ENCODE measurements at places on chromosomes 3 and 15.

- DNase-seq: no peak
Observed at GRCh38 chr3:57060089-57060821, at the start of gene SPATA12. SPATA12 (plus strand) TSS chr3:57060664; CDS start chr3:57073695, 13,031 bp downstream.

DNA sequence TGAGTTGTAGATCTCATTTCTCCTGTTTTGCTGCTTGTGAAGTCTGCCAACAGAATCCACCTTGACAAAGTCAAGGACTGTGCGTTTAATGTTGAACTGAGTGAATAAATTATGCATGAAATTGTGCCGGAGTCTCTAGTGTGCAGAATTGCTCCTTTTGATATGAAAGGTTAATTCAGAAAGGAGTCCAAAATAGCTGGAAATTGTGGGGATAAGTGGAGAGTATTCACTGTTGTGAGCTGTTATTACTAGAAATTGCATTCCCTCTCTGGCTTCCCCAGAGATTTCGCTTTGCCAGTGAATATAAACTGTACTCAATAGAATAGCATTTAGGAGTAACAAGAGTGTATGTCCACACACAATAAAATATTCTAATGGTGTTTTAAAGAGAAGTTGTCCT is 43.1 kb downstream of the SAMMSON start:
- DNase-seq: no peak

DNA sequence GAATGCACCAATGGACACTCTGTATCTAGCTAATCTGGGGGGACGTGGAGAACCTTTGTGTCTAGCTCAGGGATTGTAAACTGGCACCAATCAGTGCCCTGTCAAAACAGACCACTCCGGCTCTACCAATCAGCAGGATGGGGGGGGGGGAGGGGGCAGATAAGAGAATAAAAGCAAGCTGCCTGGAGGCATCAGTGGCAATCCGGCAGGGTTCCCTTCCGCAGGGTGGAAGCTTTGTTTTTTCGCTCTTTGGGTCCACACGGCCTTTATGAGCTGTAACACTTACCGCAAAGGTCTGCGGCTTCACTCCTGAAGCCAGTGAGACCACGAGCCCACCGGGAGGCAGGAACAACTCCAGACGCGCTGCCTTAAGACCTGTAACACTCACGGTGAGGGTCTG is 827.1 kb downstream of the PLOD2 start:
- no peak for DNase-seq

DNA sequence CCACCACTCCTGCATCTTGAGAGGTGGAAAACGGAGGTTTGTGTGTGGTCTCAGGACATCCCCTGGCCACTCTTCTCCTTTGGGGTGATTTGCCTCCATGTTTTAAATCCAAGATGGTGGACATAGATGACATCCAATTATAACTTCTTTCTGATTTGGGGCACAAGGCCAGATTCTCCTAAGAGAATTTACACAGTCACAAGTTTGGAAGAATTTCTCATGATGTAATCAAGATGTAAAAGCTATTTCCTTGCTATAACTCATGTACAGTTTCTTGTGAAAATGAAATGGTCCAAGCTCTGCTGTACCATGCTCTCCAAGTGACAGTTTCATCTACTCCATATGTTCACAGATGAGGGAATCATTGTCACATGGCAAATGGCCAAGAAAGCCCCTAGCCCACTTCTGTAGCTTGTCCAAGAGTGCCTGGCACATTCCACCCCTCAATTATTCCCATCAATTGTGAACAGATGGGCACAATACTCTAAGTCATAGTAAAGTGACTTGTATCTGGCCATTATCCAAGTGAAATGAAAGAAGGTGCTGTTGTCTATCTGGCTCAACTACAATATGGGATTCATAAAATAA is 134.6 kb upstream of the ROPN1 start:
- DNase-seq: no peak

DNA sequence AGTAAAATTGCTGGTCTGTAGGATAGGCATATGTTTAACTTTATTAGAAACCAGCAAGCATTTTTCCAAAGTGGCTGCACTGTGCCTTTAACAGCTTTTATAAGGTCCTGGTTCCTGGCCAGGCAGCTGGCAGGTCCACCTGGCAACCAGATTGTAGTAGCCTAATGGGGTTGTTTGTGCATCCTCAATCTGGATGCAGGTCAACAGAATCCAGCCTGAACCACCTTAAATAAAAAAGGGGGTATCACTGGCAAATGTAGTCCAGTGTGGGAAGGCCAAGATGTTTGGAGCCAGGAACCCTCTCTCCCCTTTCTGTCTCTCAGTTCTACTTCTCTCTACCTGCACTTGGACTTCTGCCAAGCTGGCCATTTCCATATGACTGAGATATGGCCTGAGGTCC is 200.3 kb downstream of the ZNF621 start:
- DNase-seq: no peak

DNA sequence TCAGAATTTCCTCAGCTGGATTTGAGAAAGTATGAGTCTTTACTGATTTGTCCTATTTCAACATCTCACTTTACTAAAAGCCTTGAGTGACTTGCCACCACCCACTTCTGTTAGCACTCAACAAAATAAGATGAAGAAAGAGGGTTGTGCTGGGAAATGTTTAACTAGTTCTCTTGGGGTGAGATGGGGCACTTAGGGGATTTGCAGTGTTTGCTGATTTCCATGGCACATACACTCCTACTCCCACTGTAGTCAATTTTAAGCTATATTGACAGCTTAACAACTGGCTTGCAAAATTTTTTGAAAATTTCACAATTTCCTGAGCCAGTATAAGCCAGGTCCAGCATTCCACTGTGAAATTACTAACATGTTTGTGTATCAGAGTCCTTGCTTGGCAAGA is 463.1 kb upstream of the ARHGEF26 start:
- no peak for DNase-seq

DNA sequence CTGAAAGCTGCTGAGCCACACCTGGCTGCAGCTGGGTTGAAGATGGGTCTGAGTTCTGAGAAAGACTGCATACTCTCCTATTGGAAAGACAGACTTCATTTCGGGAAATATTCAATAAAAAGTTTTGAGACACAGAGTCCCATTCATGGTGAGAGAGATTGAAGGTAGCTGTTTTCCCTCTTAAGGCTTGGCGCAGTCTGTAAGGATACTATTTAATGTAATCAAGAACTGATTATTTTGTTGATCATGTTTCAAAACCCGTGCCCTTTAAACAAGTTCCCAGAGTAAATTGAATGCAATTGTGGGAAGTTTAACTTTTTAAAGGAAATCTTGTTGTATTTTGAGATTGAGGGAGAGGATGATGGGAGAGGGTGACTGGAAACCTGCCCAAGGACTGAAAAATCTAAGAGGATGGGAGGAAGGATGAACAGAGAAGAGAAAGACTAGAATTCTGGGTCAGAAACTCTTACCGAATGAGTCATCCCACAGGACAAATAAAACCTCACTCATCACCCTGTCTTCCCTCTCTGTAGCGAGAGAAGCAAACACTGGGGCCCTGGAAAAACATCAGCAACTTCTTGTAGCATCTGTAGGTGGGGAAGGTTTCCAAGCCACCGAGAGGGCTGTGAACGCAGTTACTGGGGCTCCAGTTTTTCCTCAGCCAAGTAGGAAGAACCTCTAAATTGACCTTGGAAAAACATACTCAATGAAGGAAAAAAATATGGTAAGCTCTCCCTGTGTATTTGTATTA is 193.2 kb upstream of the TPRG1 start:
- no peak for DNase-seq

DNA sequence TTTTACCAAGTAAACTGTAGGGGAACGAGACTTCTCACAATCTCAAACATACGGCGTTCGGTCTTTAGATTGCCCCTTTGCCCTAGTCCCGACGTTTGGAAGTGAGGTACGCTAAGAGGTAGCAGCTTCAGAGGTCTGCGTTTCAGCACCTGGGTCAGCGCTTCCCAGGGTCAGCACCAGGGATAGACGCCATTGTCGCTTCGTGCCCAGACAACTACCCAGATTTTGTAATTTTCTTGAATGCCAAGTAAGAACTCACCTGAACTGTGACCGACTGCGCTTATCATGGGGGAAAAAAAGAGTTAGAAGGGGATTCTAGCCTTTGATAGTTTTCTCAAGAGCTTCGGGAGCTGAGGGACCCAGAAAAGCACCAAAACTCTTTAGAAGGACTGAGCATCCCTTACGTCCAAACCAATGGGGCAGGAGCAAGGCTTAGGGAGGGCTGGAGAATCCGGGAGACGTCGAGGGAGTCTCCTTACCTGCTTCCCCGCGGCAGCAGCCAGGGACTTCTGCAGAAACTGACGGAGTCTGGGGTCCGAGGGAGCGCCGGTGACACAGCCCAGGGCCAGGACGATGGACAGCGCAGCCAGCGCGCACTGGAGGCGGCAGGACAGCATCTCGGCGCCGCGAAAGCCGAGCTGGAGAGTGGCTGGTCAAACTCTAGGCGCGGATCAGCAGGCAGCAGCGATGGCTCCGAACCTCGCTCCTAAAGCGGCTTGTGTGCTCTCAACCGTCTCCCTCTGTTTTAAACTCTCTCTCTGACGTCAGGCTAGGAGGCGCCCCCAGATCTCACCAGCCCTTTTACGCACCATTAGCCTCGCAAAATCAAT is at the start of gene SST:
SST (minus strand) TSS at position 720 of the 830 bp plus-strand sequence; CDS start at position 617, 103 bp downstream.
- DNase-seq: no peak

- no peak for DNase-seq
Observed at GRCh38 chr3:77539677-77540076, 499.8 kb downstream of the ROBO2 start.

GRCh38 chr3:49133226-49133951 is 539 bp upstream of the LAMB2 start:
- DNase-seq: no peak

DNA sequence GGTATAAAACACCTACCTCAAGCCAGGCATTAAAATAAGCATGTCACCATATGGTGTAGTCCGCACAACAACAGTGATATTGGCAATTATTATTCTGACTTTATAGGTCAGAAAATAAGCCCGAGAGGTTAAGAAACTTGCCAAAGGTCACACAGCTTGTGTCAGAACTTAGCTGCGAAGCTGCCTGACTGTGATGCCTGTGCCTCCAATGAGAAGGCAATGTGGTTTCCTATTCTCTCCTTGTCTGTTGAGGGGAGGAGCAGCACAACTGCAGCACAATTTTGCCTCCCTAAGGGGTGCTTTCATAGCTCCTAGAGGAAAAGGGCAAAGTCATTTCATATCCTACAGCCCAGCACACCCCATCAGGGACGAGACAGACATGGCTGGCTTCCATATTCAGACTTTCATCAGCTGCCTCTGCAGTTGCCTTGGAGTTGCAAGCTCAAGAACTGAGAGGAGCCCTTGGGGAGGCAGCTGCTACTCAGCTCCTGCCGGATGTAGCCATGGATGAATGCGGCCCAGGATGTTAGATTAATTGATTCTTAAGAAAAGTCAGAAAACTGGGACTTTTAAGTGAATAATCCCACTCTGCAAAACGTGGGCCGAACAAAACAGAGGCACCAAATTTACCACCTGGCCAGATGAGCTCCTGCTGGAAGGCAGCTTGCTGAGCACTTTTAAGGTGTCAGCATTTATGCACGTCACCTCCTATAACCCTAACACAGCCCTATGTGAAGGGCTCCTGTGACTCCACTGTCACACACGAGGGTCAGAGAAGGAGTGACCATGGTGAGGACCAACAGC is 38.5 kb downstream of the MYO5C start:
- DNase-seq: no peak

DNA sequence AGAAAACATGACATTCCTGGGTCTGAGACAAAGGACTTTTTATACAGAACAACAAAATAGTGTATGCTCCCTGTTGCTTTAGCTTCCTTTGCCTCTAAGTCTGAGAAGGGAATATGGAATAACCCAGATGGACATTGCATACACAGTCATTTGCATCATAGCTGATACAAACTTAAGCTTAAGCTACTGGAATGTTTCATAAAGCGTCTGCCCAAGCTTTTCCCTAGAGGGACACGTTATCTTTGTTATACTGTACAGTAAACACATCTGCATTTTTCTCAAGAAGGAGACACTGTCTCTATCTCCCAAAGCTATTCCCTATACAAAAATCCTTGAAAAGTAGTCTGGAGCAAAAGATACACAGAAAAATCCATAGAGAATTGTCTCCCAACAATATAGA is 775.0 kb downstream of the DIPK2A start:
- no peak for DNase-seq

GRCh38 chr15:77107068-77107467 is 36.2 kb upstream of the TSPAN3 start:
- no peak for DNase-seq
